ENCODE measurements at places on chromosomes 7 and 10.
A peak's percentile ranks its signal among the peaks of the same experiment; 100 is the strongest.

- DNase-seq: no peak
These were observed 75.4 kb downstream of the WIPF3 start for GRCh38 chr7:29881724-29882123.

DNA sequence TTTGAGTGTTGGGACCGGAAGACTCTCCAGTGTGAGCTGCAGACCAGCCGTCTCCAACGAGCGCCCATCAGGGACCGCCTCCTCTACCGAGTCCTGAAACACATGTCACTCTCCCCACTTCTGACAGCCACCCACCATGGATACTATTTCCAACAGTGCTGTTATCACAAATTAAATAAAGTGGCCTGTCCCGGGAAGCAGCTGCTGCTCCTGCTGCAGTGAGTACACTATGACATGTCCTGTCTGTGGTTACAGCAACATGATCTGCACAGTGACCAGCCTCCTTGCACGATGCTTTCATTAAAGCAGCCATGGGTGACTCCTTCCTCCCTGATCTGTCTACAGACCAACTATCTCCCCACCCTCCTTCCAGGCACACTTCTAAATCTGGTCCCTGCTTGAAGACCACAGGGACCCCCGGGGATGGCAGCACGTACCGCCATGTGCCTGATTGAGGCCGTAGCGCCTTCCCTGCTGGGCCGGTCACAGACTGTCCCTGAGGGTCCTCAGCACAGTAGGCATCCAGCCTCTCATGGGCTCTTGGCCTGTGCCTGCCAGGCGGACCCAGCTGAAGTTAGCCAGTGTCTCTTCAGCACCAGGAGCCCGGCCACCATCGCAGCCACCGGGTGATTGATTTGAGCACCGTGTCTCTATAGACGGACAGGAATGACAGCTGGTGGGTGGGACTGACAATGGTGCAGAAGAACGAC lies 58.8 kb downstream of the TCERG1L start:
- DNase-seq: no peak

DNA sequence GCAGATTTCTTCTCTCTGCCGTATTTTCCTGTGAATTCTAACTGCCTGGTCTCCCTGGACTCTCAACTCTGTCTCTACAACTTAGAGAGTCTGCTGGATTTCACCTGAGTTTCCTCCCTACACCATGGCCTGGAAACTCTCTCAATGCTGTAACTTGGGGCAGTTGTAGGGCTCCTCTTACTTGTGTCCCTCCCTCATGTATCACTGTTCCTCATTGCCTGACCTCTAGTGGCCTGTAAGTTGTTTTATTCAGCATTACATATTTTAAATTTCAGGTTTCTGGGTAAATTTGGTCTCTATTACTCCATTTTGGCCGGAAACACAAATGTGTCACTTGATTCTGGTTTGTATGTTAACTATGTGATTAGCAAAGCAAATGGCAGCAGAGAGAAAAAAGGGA lies 70.9 kb downstream of the DYNC1I1 start:
- no peak for DNase-seq

DNA sequence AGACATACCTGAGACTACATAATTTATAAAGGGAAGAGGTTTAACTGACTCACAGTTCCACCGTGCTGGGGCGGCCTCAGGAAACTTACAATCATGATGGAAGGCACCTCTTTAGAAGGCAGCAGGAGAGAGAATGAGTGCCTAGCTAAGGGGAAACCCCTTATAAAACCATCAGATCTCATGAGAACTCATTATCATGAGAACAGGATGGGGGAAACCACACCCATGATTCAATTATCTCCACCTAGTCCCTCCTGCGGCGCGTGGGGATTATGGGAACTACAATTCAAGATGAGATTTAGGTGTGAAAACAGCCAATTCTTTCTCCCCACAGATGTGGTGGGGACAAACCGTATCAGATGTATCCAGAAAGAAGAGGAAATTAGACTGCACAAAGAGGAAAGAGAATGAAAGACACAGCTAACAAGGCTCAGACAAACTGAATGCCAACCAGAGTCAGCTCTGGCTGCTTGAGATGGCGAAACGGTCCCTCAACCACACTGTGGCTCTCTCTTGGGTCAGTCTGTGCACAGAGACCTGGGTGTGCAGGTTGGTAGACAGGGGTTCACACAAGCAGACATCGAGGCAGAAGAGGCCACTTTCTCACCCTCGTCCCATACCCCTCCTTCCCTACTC lies 375.6 kb downstream of the SFMBT2 start:
- no peak for DNase-seq

GRCh38 chr10:91901784-91902677 lies 7.3 kb downstream of the FGFBP3 start:
- peak; percentile 77 for DNase-seq

DNA sequence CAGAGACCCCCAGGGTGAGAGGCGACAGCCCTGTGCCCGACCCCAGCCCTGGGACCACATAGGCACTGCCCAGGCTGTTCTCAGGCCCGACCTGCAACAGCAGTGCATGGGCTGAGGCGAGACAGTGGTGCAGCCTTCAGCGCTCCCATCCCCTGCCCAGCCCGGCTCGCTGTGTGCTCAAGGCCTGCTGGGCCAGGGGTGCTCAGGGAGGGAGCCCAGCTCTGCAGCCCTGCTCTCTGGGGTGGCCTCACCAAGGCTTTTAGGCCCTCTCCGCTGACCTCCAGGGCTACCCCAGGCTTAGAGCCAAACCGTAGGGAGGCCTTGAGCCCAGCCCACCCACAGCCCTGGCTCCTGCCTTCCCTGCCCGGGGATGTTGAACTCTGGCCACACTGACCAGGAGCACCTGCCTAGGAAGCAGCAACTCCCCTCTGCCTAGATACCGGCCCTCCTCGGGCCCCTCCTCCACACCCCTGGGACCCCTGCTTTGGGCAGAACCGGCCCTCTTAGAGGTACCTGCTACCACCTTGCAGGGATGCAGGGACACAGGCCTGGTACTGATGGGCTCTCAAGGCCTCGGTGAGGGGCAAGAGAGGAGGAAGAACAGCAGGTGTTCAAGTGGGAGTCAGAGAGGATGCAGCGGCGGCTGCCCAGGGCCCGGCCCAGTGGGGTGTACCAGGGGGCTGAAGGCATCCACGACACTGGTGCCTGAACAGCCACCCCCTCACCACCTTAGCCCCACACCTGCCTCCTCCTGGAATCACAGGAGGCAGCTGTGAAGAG lies 231.5 kb downstream of the ELFN1 start:
- no peak for DNase-seq

DNA sequence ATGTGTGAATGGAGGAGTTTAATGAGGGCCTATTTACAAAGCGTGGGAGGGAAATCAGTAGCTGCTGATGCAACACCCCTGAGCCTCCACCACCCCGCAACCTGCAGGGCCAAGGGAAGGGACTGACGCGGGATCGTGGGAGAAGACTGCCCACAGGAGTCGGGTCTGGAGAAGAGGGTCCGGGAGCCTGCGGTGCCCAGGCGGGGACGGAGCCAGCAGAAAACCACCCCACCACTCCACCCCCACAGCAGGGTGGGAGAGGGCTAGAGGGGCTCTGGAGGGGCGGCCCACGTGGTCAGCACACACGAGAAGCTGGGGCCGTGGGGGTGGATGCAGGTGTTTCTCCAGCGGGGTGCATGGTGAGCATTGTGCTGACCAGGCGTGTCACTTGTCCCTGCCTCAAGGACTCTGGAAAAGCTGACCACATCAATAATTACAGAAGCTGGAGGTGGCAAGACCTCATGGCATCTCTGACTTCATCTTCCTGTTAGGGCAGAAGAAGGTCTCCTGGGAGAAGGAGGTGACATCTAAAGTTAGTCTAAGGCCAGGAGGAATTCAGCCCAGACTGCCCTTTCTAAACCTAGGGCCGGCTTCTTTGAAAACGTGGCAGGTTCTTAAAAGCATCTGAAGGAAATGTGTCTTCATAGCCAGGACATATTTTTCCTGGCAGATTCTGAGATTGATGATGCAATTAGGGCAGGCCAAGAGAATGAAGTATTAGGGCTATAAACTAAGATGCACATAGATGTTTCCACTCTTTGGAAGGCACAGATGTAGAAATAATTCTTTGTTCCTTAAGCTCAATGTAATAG lies 150.9 kb downstream of the RGS10 start:
- DNase-seq: no peak

DNA sequence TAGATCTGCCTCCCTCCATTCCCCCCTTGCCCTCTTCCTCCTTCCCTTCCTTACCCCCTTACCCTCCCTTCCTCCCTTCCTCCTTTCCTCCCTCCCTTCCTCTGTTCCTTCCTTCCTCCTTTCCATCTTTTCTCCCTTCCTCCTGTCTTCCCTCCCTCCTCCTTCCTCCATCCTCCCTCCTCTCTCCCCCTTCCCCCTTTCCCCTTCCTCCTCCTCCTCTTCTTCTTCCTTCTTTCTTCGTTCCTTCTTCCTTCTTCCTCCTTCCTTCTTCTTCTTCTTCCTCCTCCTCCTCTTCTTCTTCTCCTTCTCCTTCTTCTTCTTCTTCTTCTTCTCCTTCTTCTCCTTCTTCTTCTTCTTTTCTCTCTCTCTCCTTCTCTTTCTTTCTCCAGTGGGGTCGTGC lies 57.9 kb downstream of the MRC1 start:
- DNase-seq: no peak

- no peak for DNase-seq
These were observed 83.3 kb downstream of the HECW1 start for GRCh38 chr7:43195768-43196167.

- no peak for DNase-seq
These were observed 38.9 kb downstream of the TCF7L2 start for GRCh38 chr10:112988839-112989406.

- DNase-seq: no peak
These were observed 83.2 kb downstream of the HECTD2 start for GRCh38 chr10:91493313-91493712.

- DNase-seq: no peak
These were observed 39.5 kb downstream of the LBX1 start for GRCh38 chr10:101189461-101190401.

GRCh38 chr10:123241391-123242141 lies 87.4 kb downstream of the BUB3 start:
- peak; percentile 37 for DNase-seq

DNA sequence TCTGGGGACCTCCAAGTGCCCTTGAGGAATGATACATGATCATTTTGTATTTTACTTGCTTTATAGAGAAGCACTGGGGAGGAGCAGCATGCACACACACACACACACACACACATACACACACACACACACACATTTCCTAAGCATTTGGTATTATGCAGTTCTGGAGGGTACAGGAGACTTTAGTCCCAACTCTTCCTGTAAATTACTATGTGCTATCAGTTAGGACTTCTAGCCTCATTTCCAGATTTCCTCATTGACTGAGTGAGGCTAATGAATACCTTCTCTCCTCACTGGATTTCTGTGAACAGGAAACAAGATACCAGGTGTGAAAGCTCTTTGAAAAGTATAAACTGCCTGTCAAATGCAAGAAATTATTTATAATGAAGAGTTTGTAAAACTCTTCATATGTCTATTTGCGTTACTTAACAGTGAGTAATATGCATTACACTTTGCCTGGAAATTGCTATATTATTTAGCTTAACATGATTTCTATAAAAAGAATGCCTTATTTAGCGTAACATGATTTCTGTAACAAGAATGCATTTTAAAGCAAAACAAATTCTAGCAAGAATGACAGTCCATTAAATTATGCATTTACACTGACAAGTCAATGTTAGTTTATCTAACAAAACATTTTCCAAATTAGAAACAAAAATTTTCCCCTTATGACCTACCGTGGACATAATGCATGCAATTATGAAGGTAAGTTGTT lies 34.2 kb downstream of the ACTA2 start:
- DNase-seq: no peak

GRCh38 chr7:22831602-22832305 lies 9.1 kb upstream of the TOMM7 start:
- no peak for DNase-seq

DNA sequence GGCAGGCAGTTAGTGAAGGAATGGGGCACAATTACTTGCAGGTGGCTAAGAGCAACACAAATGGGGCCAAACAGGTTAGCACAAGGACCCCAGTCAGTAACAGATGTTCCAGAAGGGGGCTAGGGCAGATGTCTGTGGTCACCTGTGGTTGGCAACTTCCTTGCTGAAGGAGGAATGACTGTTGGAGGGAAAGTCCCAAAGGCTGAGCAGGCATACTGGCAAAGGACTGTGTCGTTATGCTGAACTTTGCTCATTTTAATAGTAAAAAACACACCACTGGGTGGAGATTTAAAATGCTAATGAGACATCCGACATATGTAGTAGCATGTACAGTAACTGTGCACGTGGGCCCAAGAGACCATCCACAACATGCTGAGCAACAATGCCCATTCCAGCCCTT lies 511.6 kb downstream of the CALN1 start:
- no peak for DNase-seq

- DNase-seq: no peak
These were observed 642.2 kb downstream of the SH2D4B start for GRCh38 chr10:81179805-81180452.

- DNase-seq: no peak
These were observed 70.1 kb downstream of the VPS41 start for GRCh38 chr7:38838725-38839385.

DNA sequence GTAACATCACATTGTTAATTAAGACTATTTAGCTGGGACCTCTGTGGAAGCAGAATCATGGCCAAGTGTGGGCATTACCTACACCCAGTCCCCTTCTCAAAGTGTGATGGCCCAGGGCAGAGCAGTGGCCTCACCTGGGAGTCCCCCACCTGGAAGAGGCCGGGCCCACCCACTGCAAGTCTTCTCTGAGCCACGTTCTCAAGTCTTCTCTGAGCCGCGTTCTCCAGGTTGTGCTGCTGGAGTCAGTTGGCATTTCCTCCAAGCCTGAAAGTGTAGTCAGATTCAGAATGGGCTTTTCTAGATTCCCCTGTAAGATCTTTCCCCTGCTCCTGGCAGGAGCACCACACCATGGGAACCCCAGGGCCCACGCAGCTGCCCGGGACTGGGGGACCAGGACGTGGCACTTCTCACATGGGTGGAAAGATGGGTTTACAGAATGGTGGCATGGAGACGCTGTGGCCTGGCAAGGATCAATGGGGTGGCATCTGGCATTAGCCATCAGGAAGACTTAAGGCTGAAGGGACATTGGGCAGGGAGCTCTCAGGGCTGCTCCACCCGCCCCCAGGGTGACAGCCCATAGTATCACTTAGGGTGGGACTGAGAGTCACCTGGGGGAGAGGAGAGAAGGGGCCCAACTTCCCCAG lies 68.0 kb downstream of the MKI67 start:
- no peak for DNase-seq

GRCh38 chr10:80356989-80357850 lies 639 bp downstream of the DYDC2 start:
- DNase-seq: no peak

DNA sequence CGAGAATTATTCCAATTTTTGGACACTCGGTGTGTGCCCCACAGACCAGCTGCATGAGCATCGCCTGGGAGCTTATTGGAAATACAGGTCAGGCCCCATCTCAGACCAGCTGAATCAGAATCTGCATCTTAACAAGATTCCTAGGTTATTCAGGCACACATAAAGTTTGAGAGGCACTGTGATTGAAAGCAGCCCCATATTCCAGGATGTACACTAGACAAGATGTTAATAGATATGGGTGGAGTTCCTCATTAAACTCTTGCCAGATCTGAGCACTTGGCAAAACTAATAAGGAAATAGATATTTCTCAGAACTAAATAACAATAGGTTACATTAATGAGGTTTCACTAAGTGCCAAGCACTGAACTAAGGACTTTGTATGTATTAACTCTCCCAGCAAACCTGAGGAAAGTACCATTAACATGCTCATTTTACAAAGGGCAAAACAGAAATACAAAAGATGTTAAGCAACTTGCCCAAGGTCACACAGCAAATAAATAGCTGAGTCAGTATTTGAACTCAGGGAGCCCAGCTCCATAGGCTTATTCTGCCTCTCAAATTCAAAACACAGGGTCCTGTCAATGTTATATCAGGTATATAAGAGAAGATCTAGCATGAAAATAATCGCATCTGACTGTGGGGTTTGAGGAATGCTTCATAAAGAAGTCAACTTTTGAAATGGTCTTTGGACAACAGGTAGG lies 29.9 kb downstream of the PPP1R3C start:
- DNase-seq: no peak
